ENCODE measurements at places on chromosomes 12 and 14.
A peak's percentile ranks its signal among the peaks of the same experiment; 100 is the strongest.

DNA sequence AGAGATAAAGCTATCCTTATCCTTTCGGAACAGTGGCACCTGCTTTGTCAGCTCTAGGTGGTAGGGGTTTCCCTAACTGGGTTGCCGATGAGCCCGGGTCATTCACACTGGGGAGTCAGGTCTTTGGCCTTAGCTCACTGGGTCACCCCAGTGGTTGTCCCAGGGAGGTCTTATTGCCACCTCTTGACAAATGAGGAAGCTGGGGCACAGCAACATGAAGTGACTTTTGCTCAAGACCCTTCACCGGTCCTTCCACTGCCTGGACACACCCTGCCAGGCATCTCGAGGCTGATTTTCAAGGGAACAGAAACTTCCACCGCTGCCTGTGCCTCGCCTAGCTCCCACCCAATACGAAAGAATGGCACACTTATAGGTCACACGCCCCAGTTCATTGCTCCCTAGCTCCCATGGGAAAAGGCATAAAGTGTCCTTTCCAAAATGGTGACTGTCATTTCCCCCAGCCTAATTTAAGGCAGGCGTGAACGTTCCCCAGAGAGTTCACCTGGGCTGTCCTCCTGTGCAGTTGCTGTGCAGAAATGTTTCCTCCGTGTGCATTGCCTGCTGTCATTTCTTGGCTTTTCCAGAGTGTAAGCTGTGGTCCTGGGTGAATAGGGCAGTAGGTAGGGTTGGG, 156.1 kb upstream of the CCND2 start:
- DNase-seq, result no peak

- no peak for DNase-seq
These were observed 203.8 kb upstream of the SRRM4 start for GRCh38 chr12:118777504-118777903.

- no peak for DNase-seq
These were observed 513.1 kb downstream of the KCNH5 start for GRCh38 chr14:62532181-62532580.

DNA sequence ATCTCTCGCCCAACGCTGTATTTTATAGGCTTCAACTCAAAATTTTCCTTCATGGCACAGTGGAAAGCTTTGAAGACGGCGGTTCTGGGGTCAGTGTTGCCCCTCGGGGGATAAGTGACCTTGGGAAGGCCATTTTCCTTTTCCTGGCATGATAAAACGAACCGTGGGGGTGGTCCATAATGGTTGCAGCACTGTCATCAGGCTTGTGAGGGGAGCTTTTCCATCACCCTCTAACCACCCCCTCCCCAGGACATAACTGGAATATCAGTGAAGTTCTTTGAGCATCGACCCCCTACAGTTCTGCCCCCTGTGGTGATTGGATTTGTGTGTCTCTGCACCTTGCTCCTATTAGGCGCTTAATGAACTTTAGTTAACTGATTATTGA, 16.0 kb downstream of the FOS start:
- no peak for DNase-seq

DNA sequence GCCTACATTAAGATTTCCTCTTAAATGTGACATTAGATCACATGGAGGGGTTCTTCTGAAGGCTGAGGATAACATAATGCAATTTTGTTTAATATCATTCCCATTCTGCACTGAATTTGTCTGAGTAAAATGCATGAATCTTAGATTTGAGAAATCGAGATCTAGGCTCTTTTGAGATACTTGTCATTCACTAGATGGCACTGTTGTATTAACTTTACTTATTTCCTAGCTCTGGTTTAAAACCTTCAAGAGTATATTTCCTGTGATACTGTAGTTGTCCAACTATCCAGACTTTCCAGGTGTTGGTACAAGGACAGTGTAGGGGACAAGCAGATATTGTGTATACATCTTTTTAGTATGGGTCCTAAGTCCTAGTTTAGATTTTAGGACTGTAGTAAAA, 91.7 kb upstream of the SEL1L start:
- peak; percentile 40 for DNase-seq

DNA sequence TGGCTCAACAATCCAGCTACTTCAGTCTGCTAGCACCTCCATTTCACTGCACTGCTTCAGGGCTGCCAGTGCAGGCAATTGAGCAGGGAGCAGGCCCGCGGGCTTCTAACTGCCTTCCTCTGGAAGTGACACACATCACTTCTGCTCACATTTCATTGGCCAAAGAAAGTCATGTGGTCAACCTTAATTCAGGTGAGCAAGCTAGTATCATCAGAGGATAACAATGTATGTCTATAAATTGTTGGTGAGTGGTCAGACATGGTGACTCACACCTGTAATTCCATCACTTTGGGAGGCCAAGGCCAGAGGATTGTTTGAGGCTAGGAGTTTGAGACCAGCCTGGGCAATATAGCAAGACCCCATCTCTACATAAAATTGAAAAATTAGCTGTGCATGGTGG, 22.3 kb upstream of the CHGA start:
- no peak for DNase-seq

DNA sequence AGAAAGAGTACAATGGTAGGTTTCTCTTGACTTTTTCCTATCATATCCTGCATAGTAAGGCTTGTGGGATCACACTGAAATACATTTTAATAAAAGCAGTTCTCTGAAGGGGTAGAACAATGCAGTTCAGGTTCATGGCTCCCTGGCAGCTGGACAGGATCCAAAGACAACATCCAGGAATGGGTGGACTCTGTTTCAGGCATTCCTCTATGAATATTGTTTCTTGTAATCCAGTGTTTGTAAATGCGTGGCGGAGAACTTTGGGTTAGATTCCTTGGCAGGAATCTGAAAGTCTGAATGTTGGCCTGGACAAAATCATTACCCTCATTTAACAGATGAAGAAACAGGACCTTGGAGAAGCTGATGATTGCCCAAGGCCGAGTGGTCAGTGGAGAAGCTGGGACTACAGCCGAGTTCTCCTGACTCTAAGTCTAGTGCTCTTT, 43.5 kb downstream of the SYNE2 start:
- DNase-seq, result no peak

All from GM20000 (cell line).